GM12892 (cell line): ENCODE measurements at places on chromosomes 3 and 15.

- DNase-seq = no peak
Observed at GRCh38 chr15:57190208-57190607, 186.1 kb upstream of the CGNL1 start.

DNA sequence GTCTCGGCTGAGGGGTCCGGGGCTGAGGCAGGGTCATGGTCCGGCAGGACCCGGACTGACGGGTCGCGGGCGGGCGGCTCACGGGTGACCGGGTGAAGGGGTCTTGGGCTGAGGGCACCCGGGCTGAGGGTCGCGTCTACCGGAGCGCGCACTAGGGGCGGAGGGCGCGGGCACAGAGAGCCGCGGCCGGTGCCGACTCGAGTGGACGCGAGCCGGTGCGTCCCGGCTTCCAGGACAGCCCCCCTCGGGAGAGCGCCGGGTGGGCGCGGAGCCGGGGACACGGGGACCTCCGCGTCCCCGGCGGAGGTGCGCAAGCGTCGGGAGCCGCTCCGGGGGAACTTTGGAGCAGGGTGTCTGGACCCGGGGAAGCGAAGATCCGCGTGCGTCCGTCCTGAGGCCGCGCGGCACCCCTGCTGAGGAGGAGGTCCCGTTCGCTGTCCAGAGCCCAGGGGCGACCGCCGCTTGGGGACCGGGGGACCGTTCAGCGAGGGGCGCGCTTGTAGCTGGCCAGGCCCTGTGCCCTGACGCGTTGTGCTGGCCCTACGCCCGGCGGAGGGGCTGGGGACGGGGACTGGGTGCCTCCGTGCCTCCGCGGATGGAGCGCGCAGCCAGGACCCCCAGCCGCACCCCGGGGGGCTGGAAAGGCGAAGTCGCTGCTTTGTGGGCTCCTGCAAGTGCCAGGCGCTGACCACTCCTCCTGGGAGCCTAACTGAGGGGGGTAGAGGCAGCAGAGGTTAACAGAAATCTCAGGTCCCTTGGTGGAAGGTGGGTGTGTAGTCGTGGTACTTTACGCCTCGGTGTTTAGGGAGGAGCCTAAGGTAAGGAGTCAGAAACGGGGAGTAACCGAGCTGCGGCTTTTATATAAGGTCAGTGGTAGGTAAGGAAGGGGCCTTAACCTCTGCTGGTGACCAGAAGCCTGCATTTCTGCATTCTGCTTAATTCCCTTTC is at the start of gene PPARG:
Gene PPARG (plus strand): TSS at position 889 of the 948 bp plus-strand sequence. CDS start 90,642 bp downstream, outside the sequence.
- DNase-seq = peak; percentile 9

DNA sequence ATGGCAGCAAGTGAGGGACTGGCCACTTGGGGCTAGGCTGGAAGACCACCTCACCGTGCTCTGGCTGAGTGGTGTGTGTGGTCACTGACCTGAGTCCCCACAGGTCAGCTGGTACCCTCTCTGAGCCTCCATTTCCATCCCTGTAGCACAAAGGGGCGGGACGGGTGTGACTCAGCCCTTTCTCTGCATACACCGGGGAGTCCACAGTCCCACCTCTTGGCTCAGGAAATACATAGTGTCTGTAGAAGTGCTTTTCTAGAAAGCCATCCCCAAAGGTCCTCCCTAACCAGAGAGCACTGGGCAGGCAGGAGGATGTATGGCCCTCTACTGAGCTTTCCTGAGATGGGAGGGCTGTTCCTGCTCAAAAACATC is 27.2 kb downstream of the WNT7A start:
- no peak for DNase-seq

GRCh38 chr3:46367811-46368210 is 2.9 kb upstream of the CCR5 start:
- DNase-seq = no peak

GRCh38 chr3:114902691-114903101 is 244.4 kb downstream of the ZBTB20 start:
- DNase-seq = no peak

- DNase-seq = no peak
Observed at GRCh38 chr3:110583373-110583935, 488.2 kb upstream of the NECTIN3 start.

- no peak for DNase-seq
Observed at GRCh38 chr15:62533687-62534086, 368.6 kb upstream of the C2CD4B start.

DNA sequence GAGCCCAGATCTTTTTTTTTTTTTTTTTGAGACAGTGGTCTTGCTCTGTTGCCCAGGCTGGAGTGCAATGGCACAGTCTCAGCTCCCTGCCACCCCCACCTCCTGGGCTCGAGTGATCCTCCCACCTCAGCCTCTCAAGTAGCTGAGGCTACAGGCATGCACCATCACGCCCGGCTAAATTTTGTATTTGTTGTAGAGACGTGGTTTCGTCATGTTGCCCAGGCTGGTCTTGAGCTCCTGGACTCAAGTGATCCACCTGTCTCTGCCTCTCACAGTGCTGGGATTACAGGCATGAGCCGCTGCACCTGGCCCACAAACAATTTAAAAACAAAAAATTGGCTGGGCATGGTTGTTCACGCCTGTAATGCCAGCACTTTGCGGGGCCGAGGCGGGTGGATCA is 22.6 kb upstream of the SLC6A6 start:
- no peak for DNase-seq

- DNase-seq = no peak
Observed at GRCh38 chr3:108590460-108590859, 938 bp downstream of the DZIP3 start.

GRCh38 chr15:36108541-36108940 is 470.9 kb upstream of the CDIN1 start:
- no peak for DNase-seq

- no peak for DNase-seq
Observed at GRCh38 chr3:5295191-5295690, 107.7 kb downstream of the EDEM1 start.

DNA sequence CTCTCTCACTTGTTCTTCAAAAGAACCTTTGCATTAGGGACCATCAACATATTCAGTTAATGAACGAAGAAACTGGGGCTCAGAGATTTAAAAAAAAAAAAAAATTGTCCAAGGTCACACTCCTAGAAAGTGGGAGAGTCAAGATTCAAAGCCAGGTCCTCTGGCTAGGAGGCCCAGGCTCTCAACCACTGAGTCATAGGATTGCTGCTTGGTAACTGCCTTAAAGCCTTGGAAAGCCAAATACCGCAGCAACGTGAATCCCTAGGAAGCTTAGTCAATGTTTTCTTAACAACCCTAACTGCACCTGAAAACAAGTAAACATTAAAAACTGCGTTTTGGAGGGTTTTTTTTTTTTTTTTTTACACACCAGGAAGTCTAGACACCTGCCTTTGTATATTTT is 156.8 kb downstream of the WNT5A start:
- DNase-seq = no peak

DNA sequence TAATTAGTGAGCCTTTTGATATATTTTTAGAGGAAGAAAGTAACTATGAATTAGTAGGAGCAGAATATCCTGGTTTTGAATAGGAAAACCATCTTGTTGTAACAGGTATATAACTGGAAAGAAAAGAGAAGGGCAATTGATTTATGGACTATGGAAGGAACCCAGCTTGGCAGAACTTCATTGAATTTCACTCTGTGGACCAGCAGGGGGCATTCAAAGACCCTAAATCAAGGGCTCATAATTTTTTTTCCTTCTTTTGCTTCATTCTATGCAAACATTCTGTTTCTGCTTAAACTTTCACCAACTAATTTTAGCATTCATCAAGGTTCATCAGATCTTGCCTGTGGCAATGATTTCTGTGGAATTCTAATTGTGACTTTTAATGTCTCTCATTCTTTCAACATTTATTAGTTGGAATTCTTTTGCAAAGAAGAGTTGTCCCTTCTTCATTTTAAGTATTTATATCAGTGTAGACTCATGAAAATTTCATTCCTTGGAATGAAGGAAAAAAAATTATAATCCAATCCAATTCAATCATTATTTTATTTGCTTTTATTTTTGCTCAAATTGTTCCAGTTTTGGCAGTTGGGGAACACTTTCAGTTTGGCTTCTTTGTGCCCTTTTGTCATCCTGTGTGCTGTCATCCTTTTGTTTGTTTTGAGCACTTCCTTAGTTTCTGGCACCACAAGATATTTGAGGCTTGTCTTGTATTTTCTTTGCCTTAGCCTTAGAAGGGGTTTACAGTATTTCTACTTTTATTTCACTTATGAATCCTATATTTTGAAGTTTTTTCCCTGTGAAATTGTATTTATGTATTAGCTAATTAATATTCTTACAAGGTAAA is 30.4 kb downstream of the NXPE3 start:
- DNase-seq = no peak

DNA sequence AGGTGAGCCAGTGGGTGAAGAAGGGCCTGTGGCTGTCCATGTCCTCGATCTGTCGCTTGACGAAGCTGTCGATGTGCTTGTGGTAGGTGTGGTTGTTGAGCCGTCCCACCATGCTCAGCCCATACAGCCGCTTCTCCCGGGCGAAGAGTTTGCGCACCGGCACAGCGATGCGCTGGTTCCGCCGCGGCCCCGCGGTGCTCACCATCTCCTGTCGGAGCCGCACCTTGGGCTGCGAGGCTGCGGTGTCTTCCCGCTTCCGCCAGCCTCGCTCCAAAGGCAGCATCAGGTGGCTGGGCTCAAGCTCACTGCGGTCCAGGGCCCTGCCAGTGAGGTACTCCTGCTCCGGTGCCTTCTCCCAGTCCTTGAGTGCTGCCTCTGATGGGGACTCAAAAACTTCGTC is 34.0 kb upstream of the GRIP2 start:
- DNase-seq = no peak

GRCh38 chr3:186381424-186382216 is 19.6 kb upstream of the DGKG start:
- DNase-seq = no peak

DNA sequence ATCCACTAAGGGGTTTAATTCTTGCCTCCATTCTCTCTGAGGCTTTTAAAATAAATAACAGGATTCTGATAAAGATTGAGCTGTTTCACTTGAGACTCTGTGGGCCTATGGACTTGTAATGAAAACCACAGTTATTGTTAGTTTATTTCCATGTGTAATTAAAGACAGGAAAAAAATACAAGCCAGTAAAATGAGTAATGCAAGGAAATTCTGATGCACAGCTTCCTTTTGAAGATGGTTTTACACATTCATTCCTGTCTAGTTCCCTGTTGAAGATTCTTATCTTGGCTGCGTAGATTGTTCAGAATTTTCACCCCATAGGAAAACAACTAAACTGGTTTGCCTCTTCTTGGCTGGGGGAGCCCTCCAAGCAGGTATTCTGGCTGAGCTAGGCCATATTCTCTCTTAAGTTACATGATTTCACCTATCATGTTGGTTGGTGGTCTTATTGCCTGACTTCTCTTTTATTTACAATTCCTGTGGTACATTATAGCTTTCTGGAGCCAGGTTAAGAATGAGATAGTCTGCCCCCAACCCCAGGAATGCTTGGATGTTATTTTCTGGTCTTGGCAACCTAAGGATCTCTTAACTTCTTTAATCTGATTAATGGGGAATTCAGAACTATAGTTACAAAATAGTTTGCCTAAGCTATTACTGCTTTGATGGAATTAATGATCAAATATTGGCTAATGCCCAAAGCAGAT is 67.6 kb downstream of the MITF start:
- DNase-seq = no peak

DNA sequence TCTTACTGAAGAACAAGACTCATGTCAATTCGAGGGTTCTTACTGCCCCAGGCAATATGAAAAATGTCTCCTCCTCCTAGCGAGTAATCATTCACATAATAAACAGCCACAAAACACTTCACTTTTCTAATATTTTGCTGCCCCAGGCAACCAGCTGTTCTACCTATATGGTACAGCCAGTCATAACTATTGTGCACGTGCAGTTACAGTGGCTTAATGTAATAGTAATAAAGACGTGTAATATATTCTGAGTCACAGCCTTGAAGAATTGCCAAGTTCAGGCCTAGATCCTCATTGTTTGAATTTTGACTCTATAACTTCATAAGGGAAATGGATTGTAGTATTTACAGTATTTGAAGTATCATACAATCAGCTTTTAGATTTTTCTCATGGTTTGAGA is 1250.0 kb upstream of the GBE1 start:
- DNase-seq = no peak

DNA sequence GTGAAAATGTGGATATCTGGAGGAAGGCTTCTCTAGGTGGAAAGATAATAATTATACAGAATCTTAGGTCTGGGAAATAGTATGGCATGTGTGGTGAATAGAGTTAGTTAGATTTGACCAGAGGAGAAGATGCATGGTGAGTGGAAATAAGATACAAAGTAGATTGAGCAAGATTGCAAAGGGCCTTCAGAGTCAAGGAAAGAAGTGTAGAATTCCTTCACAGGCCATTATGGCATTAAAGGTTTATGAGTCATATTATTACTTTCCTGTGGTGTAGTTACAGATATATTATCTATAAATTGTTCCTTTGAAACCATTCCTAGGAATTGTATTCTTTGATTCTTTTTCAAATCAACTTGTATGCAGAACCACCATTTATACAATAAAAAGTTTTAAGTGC is 660.3 kb downstream of the SI start:
- DNase-seq = no peak

DNA sequence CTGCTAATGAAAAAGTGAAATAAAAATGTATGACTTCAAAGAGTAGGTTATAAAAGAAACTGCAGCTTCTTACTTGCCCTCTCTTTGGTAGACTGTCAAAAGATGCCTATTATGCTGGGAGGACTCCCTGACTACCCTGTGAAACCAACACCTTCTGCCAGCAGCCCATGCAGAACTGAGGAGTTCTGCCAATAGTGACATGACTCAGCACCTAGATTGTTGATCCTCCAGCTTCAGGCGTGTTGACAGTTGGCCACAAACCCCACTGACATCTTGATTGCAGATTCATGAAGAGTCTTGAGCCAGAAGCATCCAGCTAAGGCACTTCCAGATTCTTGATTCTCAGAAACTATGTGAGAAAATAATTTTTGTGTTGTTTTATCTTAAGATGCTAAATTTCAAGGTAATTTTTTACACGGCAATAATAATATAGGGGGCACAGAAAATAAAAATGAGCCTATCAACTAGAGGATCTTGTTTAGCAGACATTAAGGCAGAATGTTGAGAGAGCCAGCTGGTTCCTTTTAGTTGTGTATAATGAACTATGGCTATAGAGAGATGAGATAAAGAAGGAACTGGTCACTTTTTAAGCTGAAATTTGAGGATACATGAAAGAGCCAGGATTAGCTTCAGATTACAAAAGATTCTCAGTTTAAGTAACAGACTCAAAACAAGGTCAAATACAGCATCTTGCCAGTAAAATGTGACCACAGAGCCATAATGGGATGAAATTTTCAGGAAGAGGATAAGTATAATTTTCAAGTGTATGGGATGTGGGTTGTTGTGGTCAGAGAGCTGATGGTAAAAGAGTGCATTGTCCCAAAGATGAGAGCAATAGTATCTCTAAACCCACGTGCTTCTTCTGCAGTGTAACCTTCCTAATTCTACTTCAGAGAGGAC is 588.7 kb upstream of the CBLB start:
- DNase-seq = peak; percentile 12
